ENCODE measurements at places on chromosomes 6 and 20. TPM values are rescaled to one million over a fixed set of nuclear protein-coding genes. Genes with fewer than 3 reads are reported as not detected.

- DNase-seq = no peak
Measured at GRCh38 chr6:131382631-131383030, 190.4 kb upstream of the ARG1 start.

DNA sequence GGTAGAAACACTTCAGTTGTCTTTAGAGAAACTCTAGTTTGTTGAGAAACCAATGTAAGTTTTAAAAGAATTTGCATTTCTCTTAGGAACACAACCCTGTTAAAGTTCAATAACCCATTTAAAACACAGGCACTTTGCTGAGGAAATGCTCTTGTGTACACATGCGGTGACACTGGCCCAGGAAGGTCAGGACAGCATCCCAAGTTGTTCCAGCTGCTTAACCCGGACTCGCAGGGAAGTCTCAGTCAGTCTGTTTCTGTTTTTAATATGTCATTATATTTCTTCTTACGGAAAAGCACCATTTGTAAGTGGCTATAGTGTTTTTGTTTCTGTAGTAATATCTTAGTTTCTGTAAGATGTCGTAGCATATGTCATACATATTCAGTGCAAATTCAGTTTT, 36.9 kb downstream of the RIN2 start:
- no peak for DNase-seq

- no peak for DNase-seq
Measured at GRCh38 chr6:343960-344815, 47.4 kb upstream of the IRF4 start.

MTRF1L gene
- total RNA-seq = 13.4 TPM

DNA sequence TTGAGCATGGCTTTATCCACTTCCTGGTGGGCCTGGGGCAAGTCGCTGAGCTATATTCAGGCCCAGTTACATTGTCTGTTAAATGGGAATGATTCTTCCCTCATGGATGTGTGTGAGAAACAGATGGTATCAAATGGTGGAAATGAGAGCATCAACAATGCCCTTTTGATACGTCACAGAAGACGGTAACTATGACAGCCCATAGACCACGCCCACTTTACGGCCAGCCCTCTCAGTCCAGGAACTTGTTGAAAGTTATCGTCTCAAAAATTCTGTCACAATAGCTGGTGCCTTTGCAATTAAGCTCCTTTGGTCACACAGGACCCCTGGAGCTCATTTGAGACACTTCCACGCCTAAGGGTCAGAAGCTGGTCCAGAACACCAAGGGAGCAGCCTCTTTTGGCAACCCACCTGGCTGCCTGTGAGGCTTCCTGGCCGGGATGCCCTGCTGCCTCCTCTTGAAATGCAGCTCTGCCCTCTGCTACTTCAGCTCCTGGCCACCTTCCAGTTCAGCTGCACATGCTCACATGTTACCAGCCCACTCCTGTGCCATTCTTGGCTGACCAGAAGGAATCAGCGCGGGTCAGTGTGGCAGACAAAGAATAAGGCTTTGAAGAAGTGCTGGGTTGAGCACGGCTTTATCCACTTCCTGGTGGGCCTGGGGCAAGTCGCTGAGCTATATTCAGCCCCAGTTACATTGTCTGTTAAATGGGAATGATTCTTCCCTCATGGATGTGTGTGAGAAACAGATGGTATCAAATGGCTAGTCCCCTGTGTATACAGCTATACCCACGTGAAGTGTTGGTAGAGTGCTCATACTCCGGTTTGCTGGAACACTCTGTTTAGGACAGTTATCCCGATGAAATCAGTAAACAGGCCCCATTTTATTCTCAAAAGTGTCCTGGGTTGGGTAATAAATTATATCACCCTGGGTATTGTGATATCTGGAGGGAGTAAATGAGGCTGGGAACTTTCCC, 199.2 kb upstream of the SUPT3H start:
- DNase-seq = no peak

GRCh38 chr6:31122791-31123706, 2.8 kb upstream of the CDSN start:
- DNase-seq = no peak

ANKRD6 gene
- total RNA-seq = 5.9 TPM

GRCh38 chr6:39416026-39416425, 93.5 kb upstream of the KCNK16 start:
- no peak for DNase-seq

- no peak for DNase-seq
Measured at GRCh38 chr20:24392612-24393011, 76.8 kb upstream of the SYNDIG1 start.

EPB41L1 gene
- 0.30 TPM for total RNA-seq

DNA sequence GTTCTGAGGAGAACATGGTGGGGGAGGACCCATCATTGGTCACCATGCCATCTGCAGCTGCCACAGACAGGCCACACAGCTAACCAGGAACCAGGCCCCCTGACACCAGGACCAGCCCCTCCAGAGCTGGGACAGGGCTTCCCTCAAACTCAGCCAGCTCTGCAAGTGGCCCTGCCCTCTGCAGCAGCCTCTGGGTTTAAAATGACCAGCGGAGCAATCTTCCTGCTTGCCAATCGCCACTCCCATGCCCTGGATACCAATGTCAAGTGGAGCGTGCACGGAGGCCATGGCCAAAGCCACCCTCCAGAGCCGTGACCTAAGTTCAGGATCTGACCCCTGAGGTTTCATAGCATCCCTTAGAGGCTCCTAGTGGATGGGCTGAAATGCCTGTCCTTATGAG, 199.4 kb downstream of the SYNDIG1 start:
- DNase-seq = no peak

MRPS18B gene
- total RNA-seq = 13.5 TPM

DNA sequence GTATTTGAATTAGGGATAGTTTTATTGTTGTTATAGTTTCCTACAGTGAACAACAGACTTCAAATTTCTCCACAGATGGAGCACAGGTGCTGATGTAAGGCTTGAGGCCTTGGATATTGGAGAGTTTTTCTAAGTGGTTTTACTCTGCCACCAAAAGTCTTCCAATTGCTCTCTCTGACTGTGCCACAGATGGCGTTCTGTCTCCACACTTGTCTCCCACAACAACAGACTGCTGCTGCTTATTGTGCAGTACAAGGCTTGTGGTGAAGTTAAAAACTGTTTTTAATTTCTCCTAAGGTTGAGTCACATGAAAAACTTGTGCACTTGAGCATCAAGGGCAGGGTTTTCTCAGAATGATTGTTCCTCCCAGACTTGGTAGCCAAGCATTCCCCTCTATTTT, 460.9 kb upstream of the KHDRBS2 start:
- no peak for DNase-seq

ZHX3 gene
- 4.4 TPM for total RNA-seq

- DNase-seq = no peak
Measured at GRCh38 chr6:86609549-86610388, 327.6 kb upstream of the HTR1E start.

GRCh38 chr20:40230486-40230885, 458.6 kb downstream of the MAFB start:
- DNase-seq = no peak

DNA sequence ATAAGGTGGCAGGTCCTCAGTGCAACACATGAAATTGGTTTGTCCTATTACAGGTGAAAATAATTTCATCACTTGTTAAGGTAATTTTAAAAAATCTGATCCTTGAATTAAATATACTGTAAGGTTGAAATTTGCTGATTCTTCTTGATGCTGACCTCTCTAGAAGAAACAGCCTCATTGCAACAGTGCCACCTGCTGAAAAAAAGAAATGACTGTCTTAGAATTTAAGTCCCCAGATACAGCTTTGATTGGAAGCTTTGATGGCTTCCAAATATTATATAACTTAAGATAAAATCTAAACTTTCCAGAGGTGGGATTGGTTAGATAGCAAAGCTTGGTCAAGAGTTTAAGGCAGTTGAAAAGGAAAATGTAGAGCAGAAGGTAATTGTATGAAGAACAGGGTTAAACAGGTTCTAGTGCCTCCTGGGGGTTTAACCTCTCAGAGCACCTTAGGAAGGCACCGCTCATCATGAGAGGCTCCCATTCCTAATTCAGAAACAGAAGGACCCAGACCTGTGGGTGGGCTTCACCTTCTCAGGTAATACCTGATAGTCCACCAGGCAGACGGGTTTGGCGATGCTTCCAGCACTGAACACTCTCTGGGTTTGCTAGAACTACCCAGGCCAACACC, 401.0 kb downstream of the PAX1 start:
- no peak for DNase-seq

DNA sequence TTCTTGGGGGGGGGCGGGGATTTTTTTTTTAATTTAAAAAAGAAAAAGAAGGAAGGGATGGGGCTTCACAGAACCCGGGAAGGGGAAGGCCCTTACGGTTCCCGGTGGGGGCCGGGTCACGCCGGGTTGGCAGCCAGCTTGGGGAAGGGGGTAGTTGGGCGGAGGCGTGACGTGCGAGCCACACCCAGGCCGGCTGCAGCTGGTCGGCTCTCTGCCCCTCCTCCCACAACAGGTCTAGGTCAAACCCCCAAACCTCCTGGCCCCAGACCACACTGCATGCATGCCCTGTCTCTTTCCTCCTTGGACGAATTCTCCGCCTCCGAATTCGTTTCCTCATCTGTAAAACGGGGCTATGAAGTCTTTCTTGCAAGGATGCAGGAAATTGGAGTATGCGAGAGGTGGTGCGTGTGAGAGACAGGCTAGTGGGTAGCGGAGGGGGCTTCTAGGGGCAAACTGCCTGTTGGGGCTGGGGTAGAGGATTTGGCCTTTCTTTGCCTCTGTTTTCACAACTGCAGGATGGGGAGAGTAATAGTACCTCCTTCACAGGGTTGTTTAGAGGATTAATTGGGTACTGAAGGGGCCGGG, 828 bp downstream of the HCK start:
- no peak for DNase-seq

DNA sequence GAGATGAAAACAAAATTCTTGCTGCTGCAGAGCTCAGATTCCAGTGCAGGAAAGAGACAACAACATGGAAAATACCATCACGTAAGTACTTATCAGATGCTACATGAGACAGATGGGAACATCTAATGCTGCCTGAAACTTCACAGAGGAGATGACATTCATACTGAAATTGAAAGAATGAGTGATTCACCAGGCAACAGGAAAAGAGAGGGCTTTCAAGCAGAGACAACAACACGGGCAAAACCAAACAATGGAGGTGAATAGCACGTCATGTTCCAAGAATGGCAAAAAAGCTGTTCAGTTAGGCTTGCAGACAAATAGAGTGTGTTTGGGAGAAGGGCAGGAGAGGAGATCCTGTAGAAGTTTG, 39.3 kb downstream of the GTF2H5 start:
- DNase-seq = no peak

BMP2 gene
- not detected for total RNA-seq

DNA sequence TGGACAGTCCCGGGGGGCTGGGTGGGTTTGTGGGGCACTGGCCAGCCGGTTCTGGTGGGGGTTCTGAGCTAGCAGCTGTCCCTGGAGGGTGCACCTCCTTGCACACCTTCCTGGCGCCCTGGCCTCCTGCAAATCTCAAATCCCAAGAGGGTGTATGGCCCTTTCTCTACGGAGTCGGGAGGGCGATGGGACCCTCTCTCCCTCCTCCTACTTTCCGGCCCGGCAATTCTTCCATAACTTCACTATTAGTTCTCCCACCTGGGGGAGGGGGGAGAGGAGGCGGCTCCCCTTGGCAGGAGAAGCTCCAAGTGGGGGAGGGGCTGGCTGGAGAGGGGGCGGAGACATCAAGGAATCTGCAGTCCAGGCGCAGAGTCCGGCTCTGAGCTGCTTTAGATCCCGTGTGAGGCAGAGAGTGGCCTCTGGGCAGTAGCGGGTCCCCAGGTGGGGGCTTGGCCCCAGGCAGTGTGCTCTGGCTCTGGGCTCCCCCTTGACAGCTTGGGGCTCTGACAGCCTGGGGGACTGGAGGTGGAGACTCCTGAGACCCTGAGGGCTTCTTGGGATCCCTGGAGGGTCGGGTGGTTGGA, 1.4 kb upstream of the LAMA5 start:
- DNase-seq = no peak

DNA sequence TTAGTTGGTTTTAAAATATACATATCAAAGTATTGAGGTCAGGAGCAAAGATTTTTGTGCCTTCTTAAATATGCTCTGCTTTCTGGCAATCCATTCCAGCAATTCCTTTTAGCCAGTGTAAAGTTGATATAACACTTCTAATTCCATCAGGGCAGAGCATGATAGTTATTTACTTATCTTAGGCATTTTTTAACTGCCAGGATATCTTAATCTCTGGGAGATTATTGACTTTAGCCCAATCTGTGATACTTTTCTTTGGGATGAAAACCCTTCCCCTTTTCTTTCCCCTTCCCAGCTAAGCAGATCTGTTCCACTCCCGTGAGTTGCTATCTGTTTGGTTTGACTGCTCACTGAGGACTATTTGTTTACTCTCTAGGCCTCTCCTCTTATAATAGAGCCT, 168.7 kb upstream of the RSPO3 start:
- DNase-seq = no peak

- no peak for DNase-seq
Measured at GRCh38 chr6:110315869-110316398, 42.2 kb downstream of the METTL24 start.

CCN2 gene
- not detected for total RNA-seq

DNA sequence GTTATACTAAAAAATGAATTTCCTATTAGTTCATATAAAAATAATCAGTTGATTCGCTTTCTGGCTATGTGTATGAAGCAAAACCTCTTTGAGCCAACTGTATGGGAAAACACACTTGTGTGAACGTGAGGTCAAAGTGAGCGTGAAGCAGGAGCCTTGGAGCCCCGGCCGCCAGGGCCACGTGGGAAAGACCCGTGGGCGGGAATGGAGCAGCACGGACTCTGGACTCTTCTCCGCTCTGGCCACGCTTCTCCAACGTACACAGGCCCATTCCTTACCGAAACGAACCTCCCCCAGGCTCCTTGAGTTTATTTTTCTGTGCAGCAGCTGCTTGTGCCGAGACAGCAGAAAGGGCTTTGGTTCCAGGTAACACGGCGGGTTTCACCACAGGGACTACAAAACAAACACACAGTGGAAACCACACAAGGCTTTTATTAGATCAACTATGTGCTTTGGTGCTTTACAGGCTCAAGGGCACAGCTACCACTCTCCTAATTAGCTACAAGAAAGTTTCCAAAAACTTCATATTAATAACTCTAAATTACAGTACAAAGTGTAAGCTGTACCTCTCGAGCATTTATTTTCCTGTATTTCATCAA, 62.7 kb downstream of the TAF4 start:
- DNase-seq = no peak

GRCh38 chr20:17316316-17317038, 89.6 kb downstream of the PCSK2 start:
- no peak for DNase-seq

ECHDC1 gene
- 9.3 TPM for total RNA-seq

TEAD3 gene
- total RNA-seq = not detected
